CD8-positive, alpha-beta memory T cell (primary cell): ENCODE measurements at places on chromosomes 6 and 20. TPM values are rescaled to one million over a fixed set of nuclear protein-coding genes. Genes with fewer than 3 reads are reported as not detected.
A peak's percentile ranks its signal among the peaks of the same experiment; 100 is the strongest.

- no peak for DNase-seq
Measured at GRCh38 chr6:24838081-24838480, 39.4 kb upstream of the ARMH2 start.

- DNase-seq = no peak
Measured at GRCh38 chr6:158057213-158057987, 75.7 kb downstream of the SYNJ2 start.

DNA sequence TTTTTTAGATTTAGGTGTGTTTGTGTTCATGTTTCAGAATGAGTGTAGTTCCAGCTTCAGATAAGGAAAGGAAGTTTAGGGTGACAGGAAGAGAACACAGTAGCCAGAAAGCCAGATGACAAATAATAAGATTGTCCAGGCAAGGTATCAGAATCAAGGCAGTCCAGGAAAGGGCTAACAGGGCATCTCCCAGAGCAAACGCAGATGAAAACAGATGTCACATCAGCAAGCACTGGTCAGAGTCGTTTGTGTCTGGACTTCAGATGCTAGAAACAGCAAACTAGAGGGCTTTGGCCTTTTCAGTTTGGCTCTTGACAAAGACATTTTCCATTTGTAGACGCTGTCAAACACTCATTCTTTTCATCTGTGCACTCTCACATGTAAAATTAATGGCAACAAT, 65.5 kb downstream of the VIP start:
- DNase-seq = no peak

DNA sequence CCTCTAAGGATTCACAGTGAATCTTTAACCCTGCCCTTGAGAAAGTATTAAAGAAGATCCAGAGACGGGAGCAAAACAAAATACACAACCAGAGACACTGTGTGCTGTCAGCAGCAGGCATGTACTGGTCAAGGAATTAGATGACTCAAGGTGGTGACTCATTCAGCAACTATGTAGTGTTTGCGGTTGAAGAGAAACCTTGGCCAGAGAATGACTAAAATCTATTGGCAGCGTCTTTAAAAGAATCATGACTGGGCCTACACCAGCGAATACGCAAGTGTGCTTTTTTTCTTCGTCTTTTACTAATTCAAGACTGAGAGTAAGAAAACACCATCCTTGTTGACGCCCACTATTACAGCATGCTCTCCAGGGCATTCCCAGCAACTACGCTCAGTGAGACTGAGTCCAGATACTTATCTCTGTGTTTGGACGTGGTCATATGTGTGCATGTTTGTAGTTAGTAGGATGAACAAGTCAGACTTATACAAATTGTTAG, 72.4 kb upstream of the BACH2 start:
- DNase-seq = peak; percentile 14

DNA sequence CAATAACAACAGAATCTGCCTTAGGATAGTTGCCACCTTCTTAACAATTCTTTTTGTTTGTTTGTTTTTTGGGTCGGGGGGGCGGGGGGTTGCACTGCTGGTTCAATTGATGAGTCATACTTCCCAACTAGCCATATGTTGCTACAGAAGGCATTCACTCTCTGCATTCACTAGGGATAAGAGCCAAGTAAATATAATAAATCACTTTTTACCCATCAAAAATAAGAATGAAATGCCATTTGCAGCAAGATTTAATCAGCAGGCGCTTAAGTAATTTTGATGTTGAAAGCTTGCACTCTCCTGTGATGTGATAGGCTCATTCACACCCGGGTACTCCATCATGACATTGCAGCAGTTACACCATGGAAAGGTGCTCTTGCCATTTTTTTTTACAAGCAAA, 209.8 kb downstream of the HIVEP2 start:
- no peak for DNase-seq

- no peak for DNase-seq
Measured at GRCh38 chr6:144066741-144067484, 28.5 kb downstream of the SF3B5 start.

DNA sequence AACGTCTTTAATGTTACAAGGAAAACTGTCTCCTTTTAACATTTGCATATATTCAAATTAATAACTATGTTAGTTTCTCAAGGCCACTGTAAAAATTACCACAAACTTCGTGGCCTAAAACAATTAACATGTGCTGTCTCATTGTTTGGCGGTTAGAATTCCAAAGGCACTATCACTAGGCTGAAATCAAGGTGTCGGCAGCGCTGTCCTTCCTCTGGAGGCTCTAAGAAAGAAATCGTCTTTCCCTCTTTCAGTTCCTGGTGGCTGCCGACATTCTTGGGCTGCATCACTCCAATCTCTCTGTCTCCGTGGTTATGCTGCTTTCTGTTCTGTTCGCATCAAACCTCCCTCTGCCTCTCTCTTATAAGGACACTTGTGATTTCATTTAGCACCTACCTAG, 4.2 kb downstream of the TPD52L1 start:
- no peak for DNase-seq

DNA sequence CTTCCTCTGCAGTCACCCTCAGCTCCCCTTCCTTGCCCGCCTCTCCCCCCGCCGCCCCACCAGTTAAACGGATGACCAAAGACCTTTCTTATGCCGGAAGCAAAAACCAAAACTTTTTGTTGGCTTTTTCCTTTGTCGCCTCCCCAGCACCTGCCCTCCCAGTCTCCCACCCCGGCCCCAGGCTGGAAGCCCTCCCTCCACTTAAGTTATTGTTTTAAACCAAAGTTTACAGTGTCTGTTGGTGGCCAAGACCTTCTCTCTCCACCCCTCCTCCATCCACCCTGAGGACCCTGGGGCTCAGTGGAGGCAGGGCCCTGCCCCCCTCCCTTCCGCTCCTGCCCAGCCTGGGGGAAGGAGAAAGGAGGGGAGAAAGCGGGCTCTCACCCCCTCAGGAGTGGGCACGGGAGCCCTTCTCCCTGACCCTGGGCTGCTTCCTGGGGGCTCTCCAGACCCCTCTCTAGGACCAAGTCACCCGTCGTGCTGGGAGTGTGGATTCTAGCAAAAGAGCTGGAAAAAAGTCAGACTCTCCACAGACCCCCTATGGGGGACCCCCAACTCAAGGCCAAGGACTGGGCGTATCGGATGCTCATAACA, 38.3 kb upstream of the MDFI start:
- no peak for DNase-seq

DNA sequence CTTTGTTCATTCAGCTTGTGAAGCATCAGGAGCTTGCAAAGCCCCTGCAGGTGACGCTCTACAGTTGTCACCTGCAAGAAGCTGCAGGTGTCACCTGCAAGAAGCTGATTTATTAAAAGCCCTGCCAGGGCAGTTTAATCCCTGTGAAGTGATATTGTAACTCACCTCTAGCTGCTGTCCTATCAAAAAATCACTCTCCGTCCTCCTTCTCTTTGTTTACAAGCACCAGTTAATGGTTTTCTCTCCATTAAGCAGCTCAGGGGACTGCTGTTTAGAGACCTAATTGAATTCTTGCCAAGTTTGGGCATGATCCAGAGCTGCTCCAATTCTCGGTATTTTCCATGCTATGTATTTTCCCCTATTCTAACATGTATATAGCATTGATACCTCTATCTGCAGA, 345.9 kb downstream of the ARHGAP18 start:
- no peak for DNase-seq

GRCh38 chr6:25312034-25312620, 33.0 kb downstream of the CARMIL1 start:
- no peak for DNase-seq

- DNase-seq = no peak
Measured at GRCh38 chr6:36642913-36643817, 35.3 kb upstream of the CDKN1A start.

CDK5RAP1 gene
- polyA plus RNA-seq = 33.5 TPM

TNNC2 gene
- 0.36 TPM for polyA plus RNA-seq
